ENCODE measurements at places on chromosomes 16 and 17.

GRCh38 chr17:17137731-17138585 is 68.2 kb downstream of the PLD6 start:
- DNase-seq, result no peak

- no peak for DNase-seq
Observed at GRCh38 chr16:78931267-78931666, 669.3 kb downstream of the MAF start.

GRCh38 chr16:68360956-68361355 is 50.1 kb downstream of the PRMT7 start:
- no peak for DNase-seq

- no peak for DNase-seq
Observed at GRCh38 chr16:55207693-55208428, 116.1 kb upstream of the IRX6 start.

GRCh38 chr17:31499771-31500554 is 108.5 kb downstream of the RAB11FIP4 start:
- no peak for DNase-seq

- DNase-seq, result no peak
Observed at GRCh38 chr17:67281743-67282142, 36.7 kb upstream of the HELZ start.

DNA sequence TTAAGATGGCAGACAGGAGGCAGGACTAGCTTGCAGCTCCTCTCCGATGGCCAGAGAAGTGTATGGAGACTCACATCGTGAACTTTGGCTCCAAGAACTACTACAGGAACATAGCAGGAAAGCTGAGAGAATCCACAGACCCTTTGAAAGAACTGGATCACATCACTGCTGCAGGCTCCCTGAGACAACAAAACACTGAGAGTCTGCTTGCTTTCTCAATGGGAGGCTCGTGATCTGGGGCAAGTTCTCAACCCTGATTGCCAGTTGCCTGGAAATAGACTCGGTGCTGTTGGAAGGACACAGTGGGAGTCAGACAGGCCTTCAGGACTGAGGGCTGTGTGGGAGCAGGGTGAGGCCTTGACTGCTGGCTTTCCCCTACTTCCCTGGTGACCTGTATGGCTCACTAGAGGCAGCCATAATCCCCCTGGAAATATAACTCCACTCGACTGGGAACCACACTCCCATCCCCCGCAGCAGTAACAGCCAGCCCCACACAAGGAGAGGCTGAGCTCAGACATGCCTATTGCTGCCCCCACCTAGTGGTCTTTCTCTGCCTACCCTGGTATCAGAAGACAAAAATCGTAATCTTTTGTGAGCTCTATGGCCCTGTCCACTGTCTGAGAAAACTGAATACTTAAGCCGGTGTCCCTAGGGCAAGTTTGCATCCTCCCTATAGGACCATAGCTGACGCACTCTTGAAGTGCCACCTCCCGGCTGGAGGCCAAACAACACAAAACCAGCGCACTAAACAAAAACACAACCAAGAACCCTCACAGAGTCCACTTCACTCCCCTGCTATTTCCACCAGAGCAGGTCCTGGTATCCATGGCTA is 238.4 kb downstream of the CEP112 start:
- DNase-seq, result no peak

DNA sequence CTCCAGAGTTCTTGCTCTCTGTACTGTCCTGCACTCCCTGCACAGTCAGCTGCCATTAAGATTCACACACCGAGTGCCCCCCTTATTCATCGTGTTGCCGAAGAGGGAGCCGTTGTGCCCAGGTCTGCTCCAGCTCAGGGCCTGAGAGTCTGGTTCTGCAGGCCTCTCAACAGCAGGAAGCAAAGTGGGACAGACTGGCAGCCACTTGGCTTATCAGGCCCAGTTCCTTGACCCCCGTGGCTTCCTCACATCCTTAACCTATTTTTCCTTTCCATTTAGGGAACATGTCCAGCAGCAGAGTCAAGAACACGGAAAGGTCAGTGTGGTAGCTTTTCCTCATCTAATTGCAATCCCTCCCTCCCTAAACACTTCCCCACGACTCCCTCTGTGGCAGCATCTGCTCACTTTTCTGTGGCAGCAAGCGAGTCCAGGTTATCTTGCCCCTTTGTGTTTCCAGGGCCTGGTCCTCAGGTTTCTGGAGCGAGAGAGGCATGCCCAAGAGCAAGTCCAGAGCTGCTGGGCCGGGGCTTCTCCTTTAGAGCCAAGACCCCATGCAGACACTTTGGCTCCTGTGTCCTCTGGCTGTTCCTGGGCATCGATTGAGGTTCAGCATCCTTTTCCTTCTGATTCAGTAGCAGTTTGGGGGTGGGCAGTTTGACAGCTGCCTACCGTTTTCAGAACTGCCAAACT is 22.1 kb upstream of the ADAM11 start:
- no peak for DNase-seq
